ENCODE measurements at places on chromosomes 7 and 10. TPM values are rescaled to one million over a fixed set of nuclear protein-coding genes. Genes with fewer than 3 reads are reported as not detected.

The SCIN gene
- 0.37 TPM for total RNA-seq

The MINDY4 gene
- 3.0 TPM for total RNA-seq

The WNT8B gene
- not detected for total RNA-seq

The ZNF789 gene
- 8.3 TPM for total RNA-seq

The SFRP5 gene
- total RNA-seq, result 1.7 TPM

The BHLHA15 gene
- 0.63 TPM for total RNA-seq

The PIP gene
- total RNA-seq, result not detected

The ECHS1 gene
- 154 TPM for total RNA-seq

All from A549 treated with CpdA at 1 μM for 4 hours (cell line).